ENCODE measurements at places on chromosomes 3 and 15.

DNA sequence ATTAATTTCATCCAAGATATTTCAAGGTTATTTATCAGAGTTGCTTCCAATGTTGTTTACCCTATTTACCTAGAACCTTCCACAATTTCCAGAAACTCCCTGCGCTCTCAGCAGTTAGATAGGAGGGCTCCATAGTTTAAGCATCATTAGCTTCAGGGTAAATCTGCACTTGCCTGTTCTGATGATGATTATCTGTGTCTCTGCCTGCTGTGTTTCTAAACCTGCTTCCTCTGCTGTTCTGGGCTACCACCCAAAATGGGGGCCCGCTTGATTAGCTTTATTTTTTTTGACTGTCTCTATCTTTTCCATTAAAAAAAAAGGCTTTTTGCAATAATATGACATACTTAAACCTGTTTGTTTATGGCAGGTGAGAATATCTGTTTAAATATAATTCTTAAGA is 472.4 kb downstream of the DIPK2A start:
- no peak overlapping the region for H3K27ac ChIP-seq
- no peaks in the 10 kb centered on the region for H3K4me1 ChIP-seq
- no peaks in the 10 kb centered on the region for H3K27me3 ChIP-seq
- no peak for DNase-seq
- no peak overlapping the region for H3K4me3 ChIP-seq

DNA sequence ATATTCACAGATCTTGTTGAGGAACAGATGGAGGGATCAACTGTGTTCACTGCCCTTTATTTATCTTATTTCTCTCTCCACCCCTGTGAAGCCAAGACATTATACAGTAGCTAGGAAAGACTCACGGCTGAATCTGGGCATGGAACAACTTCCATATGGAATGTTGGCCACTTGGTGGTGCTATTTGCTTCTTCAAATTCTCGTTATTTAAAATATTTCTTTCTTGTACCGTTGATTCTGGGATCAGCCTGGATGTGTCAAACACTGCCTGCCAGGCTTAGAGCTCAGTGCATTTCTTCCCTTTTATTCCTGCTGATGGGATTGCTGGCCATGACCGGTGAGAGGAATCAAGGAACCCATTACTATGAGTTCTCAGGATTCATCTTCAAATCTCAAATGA is 17.5 kb upstream of the GASK1A start:
- no peaks in the 10 kb centered on the region for H3K4me1 ChIP-seq
- H3K4me3 ChIP-seq, result no peak overlapping the region
- peaks cover 28% of the 10 kb centered on the region for H3K27me3 ChIP-seq
- H3K27ac ChIP-seq, result no peak overlapping the region

- no peaks in the 10 kb centered on the region for H3K27me3 ChIP-seq
- DNase-seq, result peak; percentile 55
- H3K4me3 ChIP-seq, result no peak overlapping the region
Measured at GRCh38 chr15:77034695-77035489, 36.0 kb downstream of the TSPAN3 start.

DNA sequence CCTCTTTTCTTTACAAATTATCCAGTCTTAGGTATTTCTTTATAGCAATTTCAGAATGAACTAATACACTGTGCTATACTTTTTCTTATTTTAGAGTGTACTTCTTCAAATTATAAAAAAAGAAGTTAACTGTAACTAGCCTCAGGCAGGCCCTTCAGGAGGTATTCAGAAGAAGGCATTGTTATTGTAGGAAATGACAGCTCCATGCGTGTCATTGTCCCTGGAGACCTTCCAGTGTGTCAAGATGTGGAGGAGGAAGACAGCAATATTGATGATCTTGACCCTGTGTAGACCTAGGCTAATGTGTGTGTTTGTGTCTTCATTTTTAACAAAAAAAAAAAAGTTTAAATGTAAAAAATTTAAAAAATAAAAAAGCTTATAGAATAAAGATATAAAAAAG is 55.5 kb downstream of the IL12A start:
- H3K4me1 ChIP-seq, result peaks cover 40% of the 10 kb centered on the region
- no peak for DNase-seq
- H3K36me3 ChIP-seq, result peaks cover 17% of the 10 kb centered on the region
- no peak overlapping the region for H3K27ac ChIP-seq
- no peak overlapping the region for H3K4me3 ChIP-seq

DNA sequence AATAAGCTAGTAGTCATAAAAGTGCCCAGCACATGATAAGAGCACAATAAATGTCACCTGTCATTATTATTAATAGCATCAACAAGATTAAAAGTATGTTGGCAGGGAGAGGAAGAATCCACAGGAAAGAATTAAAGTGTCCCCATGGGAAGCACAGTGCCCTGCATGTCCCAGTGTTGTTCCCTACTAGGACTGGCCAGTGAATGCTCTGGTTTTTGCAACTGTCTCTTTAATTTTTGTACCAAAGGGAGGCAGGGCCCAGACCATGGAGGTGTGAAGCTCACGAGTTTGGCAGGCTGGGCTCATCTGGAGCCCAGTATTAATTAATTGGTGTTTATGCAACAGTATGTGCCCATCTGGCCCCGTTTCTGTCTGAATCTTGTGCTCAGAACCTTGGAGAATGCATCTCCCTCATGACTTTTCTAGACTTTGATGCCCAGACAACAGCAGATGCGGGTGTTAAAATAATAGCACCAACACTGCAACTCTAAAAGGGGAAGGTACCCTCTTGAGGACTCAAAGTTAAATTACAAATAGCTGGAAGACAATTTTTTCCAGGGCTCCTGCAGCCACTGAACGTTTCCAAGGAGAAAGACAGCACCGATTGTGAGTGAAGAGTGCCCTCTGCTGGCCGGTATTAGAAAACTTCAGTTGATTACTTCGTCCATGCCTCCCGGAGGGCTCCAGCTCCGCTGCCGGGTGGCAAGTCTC is 71.9 kb upstream of the SPATA12 start:
- H3K4me1 ChIP-seq, result peaks cover 79% of the 10 kb centered on the region
- no peaks in the 10 kb centered on the region for H3K36me3 ChIP-seq
- H3K27me3 ChIP-seq, result peaks cover 19% of the 10 kb centered on the region
- H3K4me3 ChIP-seq, result no peak overlapping the region
- DNase-seq, result peak; percentile 83

- DNase-seq, result no peak
- peaks cover 15% of the 10 kb centered on the region for H3K4me1 ChIP-seq
- H3K4me3 ChIP-seq, result no peak overlapping the region
- peaks cover 74% of the 10 kb centered on the region for H3K36me3 ChIP-seq
- no peaks in the 10 kb centered on the region for H3K27me3 ChIP-seq
- H3K27ac ChIP-seq, result no peak overlapping the region
Measured at GRCh38 chr3:184985586-184985985, 167.3 kb downstream of the C3orf70 start.

DNA sequence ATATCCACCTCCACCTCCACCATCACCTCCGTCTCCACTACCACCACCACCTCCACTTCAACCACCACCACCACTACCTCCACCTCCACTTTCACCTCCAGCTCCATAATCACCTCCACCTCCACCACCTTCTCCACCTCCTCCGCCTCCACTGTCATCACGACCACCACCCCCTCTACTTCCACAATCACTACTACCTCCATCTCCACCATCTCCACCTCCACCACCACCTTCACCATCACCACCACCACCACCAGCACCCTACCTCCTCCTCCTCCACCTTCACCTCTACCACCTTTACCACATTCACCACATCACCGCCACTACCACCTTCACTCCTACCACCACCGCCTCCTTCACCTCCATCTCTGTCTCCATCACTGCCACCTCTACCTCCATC is 435.7 kb downstream of the MCTP2 start:
- H3K27me3 ChIP-seq, result peaks cover 7% of the 10 kb centered on the region
- H3K4me3 ChIP-seq, result no peak overlapping the region
- no peaks in the 10 kb centered on the region for H3K36me3 ChIP-seq
- no peak for DNase-seq
- H3K27ac ChIP-seq, result no peak overlapping the region

DNA sequence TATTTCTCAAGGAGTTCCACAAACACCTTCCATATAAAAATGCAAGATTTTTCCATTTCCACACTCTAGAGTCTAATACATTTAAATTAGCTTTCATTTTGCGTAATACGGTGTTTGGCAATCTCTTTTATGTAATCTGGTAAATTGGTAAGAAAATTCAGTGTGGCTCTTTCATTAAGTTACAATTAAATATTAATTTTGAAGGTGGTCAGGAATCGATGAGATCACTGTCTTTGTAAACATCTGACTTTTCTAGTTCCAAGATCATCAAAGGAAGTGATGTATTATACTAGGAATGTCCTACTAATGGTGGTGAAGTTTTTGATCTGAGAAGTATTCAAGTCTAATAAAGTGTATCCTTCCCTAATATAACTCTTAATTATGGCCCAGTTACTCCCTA is 1.1 kb upstream of the UTS2B start:
- H3K27me3 ChIP-seq, result no peaks in the 10 kb centered on the region
- peak overlapping the region; percentile 93 for H3K4me3 ChIP-seq
- H3K27ac ChIP-seq, result peak overlapping the region; percentile 98

DNA sequence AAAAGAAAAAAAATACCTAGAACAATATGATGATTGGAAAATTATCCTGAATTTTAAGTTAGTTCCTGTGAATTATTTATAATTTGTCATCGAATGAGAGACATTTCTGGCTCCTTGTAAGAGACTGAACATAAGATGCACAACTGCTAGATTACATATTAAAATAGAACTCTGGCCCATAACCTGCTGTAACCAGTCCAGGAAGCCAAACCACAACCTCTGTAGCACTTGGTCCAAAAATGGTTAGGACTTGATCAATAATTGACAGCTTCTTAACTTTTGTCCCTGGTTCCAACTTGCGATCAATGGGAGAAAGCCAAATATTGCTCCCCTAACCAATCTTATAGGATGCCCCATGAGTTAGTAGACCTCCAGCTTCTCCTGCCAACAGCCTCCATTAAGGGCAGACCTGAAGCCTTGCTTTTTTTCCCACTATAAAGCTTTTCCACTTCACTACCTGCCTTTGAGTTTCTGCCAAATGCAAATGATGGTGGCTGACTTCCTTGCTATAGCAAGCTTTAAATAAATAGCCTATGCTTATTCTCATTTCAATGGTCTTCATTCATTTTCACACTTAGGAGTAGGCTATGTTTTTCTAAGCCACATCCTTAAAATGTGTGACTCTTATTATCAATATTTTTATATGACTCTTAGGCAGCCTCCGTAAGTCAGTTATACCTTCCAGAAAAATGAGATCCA is 224.0 kb upstream of the ARHGEF26 start:
- no peak overlapping the region for H3K27ac ChIP-seq
- no peaks in the 10 kb centered on the region for H3K27me3 ChIP-seq
- DNase-seq, result no peak
- H3K4me1 ChIP-seq, result no peaks in the 10 kb centered on the region
- H3K36me3 ChIP-seq, result no peaks in the 10 kb centered on the region
- H3K4me3 ChIP-seq, result no peak overlapping the region

- DNase-seq, result no peak
- no peaks in the 10 kb centered on the region for H3K36me3 ChIP-seq
- H3K27ac ChIP-seq, result peak overlapping the region; percentile 23
- peaks cover 20% of the 10 kb centered on the region for H3K27me3 ChIP-seq
Measured at GRCh38 chr15:68504681-68505170, 72.8 kb upstream of the ITGA11 start.

- H3K27ac ChIP-seq, result no peak overlapping the region
- no peaks in the 10 kb centered on the region for H3K4me1 ChIP-seq
- no peak overlapping the region for H3K4me3 ChIP-seq
Measured at GRCh38 chr3:143604402-143605185, 243.7 kb downstream of the SLC9A9 start.

DNA sequence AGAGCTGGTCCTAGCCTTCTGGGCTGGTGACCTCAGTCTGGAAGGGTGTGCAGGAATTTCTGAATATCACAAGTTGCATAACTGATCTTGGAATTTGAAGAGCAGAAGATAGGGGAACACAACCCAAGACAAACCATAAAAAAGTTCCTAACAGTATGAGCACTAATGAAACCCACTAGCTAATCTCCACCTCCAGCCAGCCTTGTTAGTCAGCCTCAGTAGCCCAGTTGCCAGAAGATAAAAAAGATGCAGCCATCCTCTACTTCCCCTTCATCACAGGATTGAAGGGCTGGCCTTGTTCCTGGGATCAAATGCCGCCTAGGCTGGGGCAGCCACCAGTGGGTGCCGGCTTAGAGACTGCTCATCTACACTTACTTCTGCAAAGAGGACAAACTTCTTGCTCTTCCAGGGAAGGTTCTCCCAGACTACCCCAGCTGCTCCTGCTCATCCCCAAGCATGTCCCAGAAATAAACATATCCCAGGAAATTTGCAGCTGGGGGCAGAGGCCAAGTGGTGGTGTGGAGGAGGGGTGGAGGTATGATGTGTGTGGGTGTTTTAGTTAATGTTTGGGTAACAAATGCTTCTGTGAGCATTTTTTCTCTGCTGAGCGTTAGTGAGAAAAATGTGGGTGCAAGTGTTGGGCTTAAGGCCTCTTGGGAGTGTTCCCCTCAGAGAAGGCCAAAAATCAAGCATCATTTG is 9.2 kb upstream of the ITGA11 start:
- peaks cover 30% of the 10 kb centered on the region for H3K27me3 ChIP-seq
- H3K27ac ChIP-seq, result no peak overlapping the region
- no peaks in the 10 kb centered on the region for H3K36me3 ChIP-seq
- DNase-seq, result no peak
- H3K4me3 ChIP-seq, result no peak overlapping the region

GRCh38 chr3:114973536-114973935 is 173.6 kb downstream of the ZBTB20 start:
- H3K36me3 ChIP-seq, result no peaks in the 10 kb centered on the region
- no peak for DNase-seq
- peak overlapping the region; percentile 39 for H3K27ac ChIP-seq
- no peak overlapping the region for H3K4me3 ChIP-seq
- peaks cover 5% of the 10 kb centered on the region for H3K4me1 ChIP-seq

GRCh38 chr3:126035362-126036050 is 48.4 kb downstream of the SLC41A3 start:
- H3K4me1 ChIP-seq, result peaks cover 13% of the 10 kb centered on the region
- no peaks in the 10 kb centered on the region for H3K27me3 ChIP-seq
- peaks cover 58% of the 10 kb centered on the region for H3K36me3 ChIP-seq
- DNase-seq, result no peak
- H3K4me3 ChIP-seq, result no peak overlapping the region
- H3K27ac ChIP-seq, result no peak overlapping the region

DNA sequence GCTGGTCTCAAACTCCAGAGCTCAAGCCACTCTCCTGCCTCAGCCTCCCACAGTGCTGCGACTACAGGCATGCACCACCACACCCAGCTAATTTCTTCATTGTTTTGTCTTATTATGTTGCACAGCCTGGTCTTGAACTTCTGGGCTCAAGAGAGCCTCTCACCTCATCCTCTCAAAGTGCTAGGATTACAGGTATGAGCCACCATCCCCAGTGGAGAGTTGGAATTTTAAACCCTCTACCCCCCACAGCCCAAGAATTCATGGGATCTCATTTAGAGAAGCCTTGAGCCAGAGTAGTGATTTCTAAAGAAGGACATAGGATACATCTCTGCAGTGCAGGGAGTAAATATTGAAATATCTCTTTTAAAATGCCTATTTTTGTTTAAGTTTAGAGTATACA is 221.1 kb downstream of the CACNA2D3 start:
- peaks cover 74% of the 10 kb centered on the region for H3K4me1 ChIP-seq
- no peaks in the 10 kb centered on the region for H3K36me3 ChIP-seq
- no peak for DNase-seq
- no peaks in the 10 kb centered on the region for H3K27me3 ChIP-seq
- H3K27ac ChIP-seq, result peak overlapping the region; percentile 41

- peaks cover 56% of the 10 kb centered on the region for H3K36me3 ChIP-seq
- H3K27ac ChIP-seq, result peak overlapping the region; percentile 36
- no peaks in the 10 kb centered on the region for H3K4me1 ChIP-seq
- no peak for DNase-seq
Measured at GRCh38 chr3:47902746-47903145, 99.8 kb downstream of the DHX30 start.

- DNase-seq, result no peak
- H3K36me3 ChIP-seq, result peaks cover 63% of the 10 kb centered on the region
- peaks cover 52% of the 10 kb centered on the region for H3K4me1 ChIP-seq
- H3K4me3 ChIP-seq, result no peak overlapping the region
- peak overlapping the region; percentile 25 for H3K27ac ChIP-seq
Measured at GRCh38 chr3:66418475-66418931, 82.3 kb downstream of the LRIG1 start.
